Activated CD8-positive, alpha-beta memory T cell treated with anti-CD3 and anti-CD28 coated beads, Interleukin-2, amount 10 ng/mL, durations not matched to agents 7 days and 5 days (primary cell): ENCODE measurements at places on chromosomes 1 and 21. TPM values are rescaled to one million over a fixed set of nuclear protein-coding genes. Genes with fewer than 3 reads are reported as not detected.
A peak's percentile ranks its signal among the peaks of the same experiment; 100 is the strongest.

Gene DDR2
- 0.18 TPM for total RNA-seq

Gene ATP5PB
- total RNA-seq = 266 TPM

Gene AXDND1
- not detected for total RNA-seq

Gene RIPPLY3
- total RNA-seq = not detected

GRCh38 chr1:162922201-162922600, 61.2 kb upstream of the CCDC190 start:
- no peak overlapping the region for H3K4me3 ChIP-seq
- peaks cover 18% of the 10 kb centered on the region for H3K27me3 ChIP-seq

- DNase-seq = no peak
- peaks cover 57% of the 10 kb centered on the region for H3K27me3 ChIP-seq
- no peak overlapping the region for H3K4me3 ChIP-seq
- H3K36me3 ChIP-seq = no peaks in the 10 kb centered on the region
- no peaks in the 10 kb centered on the region for H3K4me1 ChIP-seq
Measured at GRCh38 chr1:11898831-11899467, 27.3 kb downstream of the KIAA2013 start.

GRCh38 chr1:93839307-93839706, 39.7 kb downstream of the DNTTIP2 start:
- H3K27ac ChIP-seq = no peak overlapping the region
- DNase-seq = peak; percentile 25
- no peak overlapping the region for H3K4me3 ChIP-seq
- H3K27me3 ChIP-seq = no peaks in the 10 kb centered on the region
- peaks cover 6% of the 10 kb centered on the region for H3K4me1 ChIP-seq

- peaks cover 44% of the 10 kb centered on the region for H3K36me3 ChIP-seq
- H3K27me3 ChIP-seq = no peaks in the 10 kb centered on the region
- DNase-seq = no peak
- H3K27ac ChIP-seq = peak overlapping the region; percentile 65
Measured at GRCh38 chr1:111624382-111624781, 4.8 kb downstream of the RAP1A start.

DNA sequence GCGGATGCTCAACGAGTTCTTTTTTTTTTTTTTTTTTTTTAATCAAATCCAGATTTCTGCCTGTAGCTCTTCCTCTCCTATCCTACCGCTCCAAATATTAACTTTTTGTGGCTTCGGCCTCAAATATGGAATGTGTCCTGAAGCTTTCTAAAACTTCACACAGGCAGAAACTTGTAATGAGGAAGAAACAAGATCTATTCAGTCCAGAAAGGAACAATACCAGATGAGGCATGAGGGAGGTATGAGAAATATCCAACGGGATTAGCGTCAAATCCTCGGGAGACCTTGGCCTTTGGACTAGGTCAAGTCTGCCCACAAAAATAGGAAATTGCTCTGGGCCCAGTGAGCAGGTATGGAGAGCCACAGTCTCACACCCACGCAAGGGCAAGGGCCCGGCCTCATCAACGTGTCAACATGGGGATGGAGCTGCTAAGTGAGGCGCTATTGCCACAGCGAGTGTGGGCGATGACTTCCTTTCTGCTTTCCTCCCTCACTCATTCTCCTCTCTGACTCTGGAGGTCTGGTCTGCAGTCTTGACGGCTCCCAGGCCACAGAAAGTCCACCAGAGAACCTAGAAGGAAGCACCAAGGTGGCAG, 66.6 kb downstream of the BCAR3 start:
- H3K4me1 ChIP-seq = peaks cover 22% of the 10 kb centered on the region
- peak; percentile 64 for DNase-seq
- peak overlapping the region; percentile 41 for H3K4me3 ChIP-seq
- peak overlapping the region; percentile 70 for H3K27ac ChIP-seq
- peaks cover 57% of the 10 kb centered on the region for H3K27me3 ChIP-seq

- H3K4me1 ChIP-seq = no peaks in the 10 kb centered on the region
- H3K36me3 ChIP-seq = no peaks in the 10 kb centered on the region
- H3K4me3 ChIP-seq = no peak overlapping the region
- no peak for DNase-seq
- H3K27ac ChIP-seq = no peak overlapping the region
Measured at GRCh38 chr1:203100516-203100869, 14.7 kb upstream of the MYOG start.

DNA sequence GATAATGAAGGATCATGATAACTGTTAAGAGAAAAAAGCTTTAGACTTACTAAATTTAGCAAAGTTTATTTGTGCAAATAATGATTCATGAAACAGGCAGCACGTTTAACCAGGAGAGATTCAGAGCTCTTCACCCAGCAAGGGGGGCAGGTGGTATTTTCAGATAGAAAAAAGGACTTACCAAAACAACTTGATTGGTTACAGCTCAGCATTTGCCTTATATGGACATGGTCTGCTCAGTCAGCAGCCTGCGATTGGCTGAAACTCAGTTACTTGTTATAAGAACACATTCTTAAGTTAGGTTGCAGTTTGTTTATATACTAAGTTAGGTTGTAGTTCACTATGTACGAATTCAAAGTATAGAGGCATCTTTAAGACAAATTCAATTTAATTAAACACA, 165.6 kb downstream of the DUSP10 start:
- DNase-seq = no peak
- no peaks in the 10 kb centered on the region for H3K4me1 ChIP-seq
- no peak overlapping the region for H3K27ac ChIP-seq
- no peaks in the 10 kb centered on the region for H3K27me3 ChIP-seq

DNA sequence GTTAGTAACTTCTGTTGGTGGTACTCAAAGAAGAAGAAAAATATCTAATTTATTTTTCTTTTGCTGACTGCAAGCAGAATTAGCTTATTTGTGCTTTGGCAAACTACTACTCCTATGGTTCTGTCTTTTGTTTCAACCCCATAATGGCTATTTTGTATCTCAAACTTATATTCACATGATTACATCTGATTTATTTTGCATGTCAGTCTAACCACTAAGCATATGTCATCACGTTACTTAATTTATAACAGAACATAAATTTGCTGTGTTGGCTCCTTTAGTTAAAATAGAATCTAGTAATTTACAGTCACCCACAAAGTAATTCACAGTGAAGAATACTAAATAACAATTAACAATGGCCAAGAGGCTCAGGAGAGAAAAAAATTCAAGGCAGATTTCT, 39.1 kb upstream of the CNN3 start:
- no peak overlapping the region for H3K27ac ChIP-seq
- H3K4me3 ChIP-seq = no peak overlapping the region
- no peaks in the 10 kb centered on the region for H3K27me3 ChIP-seq

DNA sequence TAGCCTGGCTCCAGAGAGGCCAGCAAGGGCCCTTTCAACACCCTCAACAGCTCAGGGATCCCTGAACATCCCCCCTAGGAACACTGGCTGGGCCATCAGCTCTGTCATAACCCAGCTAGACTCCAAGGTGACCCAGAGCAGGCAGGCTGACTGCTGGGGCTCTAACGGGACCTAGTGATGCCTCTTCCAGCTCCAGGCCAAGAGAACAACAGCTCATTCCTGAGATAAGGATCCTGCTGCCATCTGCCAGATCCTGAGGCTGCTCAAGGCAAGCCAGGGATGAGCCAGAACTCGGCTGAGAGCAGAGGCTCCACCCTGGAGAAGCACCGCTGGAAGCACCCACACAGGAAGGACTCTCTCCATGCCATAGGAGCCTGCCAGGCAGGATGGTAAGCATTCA, 2.0 kb downstream of the VSIG8 start:
- no peak overlapping the region for H3K4me3 ChIP-seq
- DNase-seq = no peak
- no peak overlapping the region for H3K27ac ChIP-seq
- peaks cover under 1% of the 10 kb centered on the region for H3K4me1 ChIP-seq
- H3K27me3 ChIP-seq = no peaks in the 10 kb centered on the region

DNA sequence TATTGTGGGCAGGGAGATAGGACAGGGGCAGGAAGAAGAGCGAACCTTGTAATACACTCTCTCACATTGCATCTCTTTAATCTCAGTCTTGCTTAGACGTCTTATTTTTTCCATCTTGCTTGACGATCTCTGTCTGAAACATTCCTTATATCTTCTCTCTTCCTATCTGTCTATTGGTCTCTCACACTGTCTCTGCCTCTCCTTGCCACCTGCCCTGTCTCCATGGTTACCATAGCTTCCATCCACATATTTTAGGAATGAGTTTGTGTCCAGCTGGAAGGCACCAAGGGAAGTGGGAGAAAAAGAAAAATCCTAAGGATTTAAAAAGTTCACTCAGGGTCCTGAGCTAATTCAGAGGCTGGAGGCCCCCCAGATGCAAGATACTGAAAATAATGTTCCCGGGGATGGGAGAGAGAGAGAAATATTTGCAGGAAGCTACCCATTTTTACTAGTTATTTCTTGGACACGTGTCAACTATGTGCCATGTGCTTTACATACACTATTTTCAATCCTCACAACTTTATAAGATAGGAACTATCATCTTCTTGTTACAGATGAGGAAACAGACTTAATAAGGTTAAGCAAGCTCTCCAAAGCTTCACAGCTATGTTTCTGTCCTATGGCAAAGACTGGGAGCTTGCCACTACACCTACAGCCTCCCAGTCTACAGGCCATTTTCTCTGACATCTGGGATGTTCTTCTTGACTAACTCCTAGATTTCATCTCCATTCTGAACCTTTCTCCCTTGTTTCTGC, 933 bp downstream of the ANKRD34A start:
- no peak for DNase-seq
- H3K4me3 ChIP-seq = peak overlapping the region; percentile 86
- peaks cover 58% of the 10 kb centered on the region for H3K4me1 ChIP-seq
- H3K27ac ChIP-seq = peak overlapping the region; percentile 91

DNA sequence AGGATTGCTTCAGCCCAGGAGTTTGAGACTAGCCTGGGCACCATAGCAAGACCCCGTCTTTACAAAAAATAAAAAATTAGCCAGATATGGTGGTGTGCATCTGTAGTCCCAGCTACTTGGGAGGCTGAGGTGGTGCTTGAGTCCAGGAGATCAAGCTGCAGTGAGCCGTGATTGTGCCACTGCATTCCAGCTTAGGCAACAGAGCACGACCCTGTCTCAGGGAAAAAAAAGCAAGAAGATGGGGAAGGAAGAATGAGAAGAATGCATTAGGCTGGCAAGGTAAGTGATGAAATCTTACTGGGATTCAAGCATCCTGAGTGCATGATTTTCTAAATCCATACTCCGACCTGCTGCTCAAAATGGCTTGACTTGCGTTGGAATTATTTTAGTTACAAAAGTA, 6.8 kb downstream of the PCP4L1 start:
- no peak for DNase-seq
- no peaks in the 10 kb centered on the region for H3K36me3 ChIP-seq
- peaks cover 31% of the 10 kb centered on the region for H3K27me3 ChIP-seq
- peaks cover 3% of the 10 kb centered on the region for H3K4me1 ChIP-seq
- H3K27ac ChIP-seq = no peak overlapping the region
- H3K4me3 ChIP-seq = no peak overlapping the region

DNA sequence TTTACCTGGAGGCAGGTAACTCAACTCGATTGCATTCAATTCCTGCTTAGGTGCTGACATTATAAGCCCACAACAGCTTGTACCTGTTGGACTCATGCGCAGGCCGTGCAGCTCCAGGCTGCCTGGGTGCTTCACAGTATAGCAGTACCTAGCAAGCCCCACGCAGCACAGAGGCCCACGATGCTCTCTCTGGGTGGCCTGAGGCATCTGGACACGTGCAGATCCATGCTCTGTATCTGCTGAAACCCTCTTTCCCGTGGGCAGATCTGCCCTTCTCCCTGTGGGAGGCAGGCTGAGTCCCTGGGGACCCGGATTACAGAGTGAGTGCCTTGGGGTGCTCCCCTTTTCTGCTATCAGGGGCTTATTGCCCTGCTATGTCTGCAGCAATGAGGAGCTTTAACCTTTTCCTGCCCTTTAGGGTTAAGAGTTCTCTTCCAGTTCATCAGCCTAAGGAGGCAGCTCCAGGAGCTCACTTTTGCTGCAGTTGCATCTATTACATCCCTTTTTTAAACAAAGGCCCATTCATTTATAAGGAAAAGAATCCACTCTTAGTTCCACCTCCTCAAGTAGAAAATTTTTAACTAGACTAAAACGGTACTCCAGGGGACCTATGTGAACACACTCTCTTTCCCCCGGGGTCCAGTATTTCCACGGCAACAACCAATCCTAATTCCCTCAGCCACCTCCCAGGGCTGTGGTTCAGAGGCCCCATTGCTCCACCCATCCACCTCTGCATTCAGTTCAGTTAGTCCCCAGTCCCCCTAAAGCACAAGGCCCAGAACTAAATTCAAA, 19.3 kb downstream of the ITPKB start:
- no peak overlapping the region for H3K4me3 ChIP-seq
- H3K36me3 ChIP-seq = peaks cover 32% of the 10 kb centered on the region
- no peak for DNase-seq
- H3K27me3 ChIP-seq = no peaks in the 10 kb centered on the region

GRCh38 chr1:198254521-198254920, 97.7 kb downstream of the NEK7 start:
- peaks cover 42% of the 10 kb centered on the region for H3K36me3 ChIP-seq

- no peak for DNase-seq
- no peak overlapping the region for H3K4me3 ChIP-seq
- H3K36me3 ChIP-seq = no peaks in the 10 kb centered on the region
- no peak overlapping the region for H3K27ac ChIP-seq
Measured at GRCh38 chr1:205360891-205361290, 4.2 kb upstream of the KLHDC8A start.

DNA sequence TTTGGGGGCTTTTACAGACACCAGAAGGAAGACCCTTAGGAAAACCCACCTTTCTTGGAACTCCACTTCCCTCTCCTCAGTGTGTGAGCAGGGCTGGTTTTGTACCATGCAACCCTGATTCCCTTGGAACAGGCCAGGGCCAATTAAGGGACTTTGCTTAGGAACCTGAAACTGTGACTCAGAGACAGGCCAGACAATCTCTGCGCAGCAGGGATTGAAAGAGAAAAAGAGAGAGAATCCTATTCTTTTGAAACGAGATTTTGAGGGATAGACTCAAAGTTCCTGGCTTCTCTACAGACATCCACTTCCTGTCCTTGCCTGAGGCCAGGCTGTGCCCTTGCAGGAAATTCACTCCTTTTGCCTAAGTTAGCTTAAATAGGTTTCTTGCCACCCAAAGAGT, 23.1 kb upstream of the C1orf198 start:
- H3K36me3 ChIP-seq = no peaks in the 10 kb centered on the region
- no peaks in the 10 kb centered on the region for H3K4me1 ChIP-seq

DNA sequence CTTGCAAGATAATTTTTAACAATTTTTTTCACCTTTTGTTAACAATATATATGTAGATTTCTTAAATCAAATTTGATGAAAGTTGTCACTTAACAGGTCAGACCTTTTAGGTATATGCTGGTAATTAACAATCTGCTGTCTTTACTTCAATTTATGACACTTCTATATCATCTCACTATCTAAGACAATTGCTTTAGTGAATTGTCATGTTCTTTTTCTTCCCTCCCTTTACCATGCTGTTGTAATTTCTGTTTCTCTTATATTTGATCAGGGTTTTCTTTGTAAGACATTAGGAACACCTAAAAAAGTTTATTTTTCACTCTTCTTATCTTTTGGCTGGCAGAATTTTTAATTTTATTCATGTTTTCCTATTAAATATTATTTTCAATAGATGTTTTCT, 2.0 kb downstream of the IFI16 start:
- H3K36me3 ChIP-seq = peaks cover 76% of the 10 kb centered on the region
- H3K27me3 ChIP-seq = no peaks in the 10 kb centered on the region
- H3K4me1 ChIP-seq = peaks cover 53% of the 10 kb centered on the region
- no peak for DNase-seq
- H3K4me3 ChIP-seq = peak overlapping the region; percentile 89
- peak overlapping the region; percentile 96 for H3K27ac ChIP-seq

- peaks cover 22% of the 10 kb centered on the region for H3K4me1 ChIP-seq
- DNase-seq = peak; percentile 58
- H3K4me3 ChIP-seq = peak overlapping the region; percentile 68
- H3K27me3 ChIP-seq = peaks cover 12% of the 10 kb centered on the region
- no peak overlapping the region for H3K27ac ChIP-seq
Measured at GRCh38 chr1:47438165-47439016, 547 bp downstream of the FOXD2 start.
